ENCODE measurements at places on chromosomes 2 and 18.
A peak's percentile ranks its signal among the peaks of the same experiment; 100 is the strongest.

GRCh38 chr2:109173311-109174171, 44.5 kb downstream of the SH3RF3 start:
- DNase-seq = peak; percentile 94

GRCh38 chr2:138023298-138023697, 59.0 kb downstream of the HNMT start:
- no peak for DNase-seq

- no peak for DNase-seq
These were observed 49.3 kb upstream of the PROKR1 start for GRCh38 chr2:68594041-68594440.

- no peak for DNase-seq
These were observed 220.1 kb downstream of the OTX1 start for GRCh38 chr2:63270717-63271116.

DNA sequence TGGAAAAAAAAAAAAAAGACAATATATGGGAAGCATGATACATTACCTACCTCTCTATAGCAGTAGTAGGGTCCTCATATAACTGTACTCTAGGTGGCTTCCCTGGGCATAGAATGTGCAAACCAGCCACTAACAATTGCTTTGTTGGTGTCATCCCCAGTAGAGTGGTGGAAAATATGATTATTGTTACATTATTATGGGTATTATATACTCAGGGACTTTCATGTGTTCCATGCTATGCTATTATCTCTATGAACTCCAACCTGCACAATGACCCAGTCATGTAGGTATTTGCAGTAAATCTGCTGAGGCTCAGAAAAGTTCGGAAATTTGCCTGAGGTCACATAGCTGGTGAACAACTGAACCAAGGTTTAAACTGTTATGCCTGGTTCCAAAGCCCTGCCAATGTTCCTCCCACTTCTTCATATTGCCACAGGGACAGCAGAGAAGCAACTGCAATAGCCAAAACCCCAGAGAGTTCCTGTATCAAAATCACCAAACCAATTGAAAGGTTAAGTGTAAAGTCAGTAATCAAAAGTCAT, 52.6 kb upstream of the MAP4K4 start:
- no peak for DNase-seq

GRCh38 chr2:116585669-116586327, 1228.7 kb upstream of the DDX18 start:
- DNase-seq = no peak

DNA sequence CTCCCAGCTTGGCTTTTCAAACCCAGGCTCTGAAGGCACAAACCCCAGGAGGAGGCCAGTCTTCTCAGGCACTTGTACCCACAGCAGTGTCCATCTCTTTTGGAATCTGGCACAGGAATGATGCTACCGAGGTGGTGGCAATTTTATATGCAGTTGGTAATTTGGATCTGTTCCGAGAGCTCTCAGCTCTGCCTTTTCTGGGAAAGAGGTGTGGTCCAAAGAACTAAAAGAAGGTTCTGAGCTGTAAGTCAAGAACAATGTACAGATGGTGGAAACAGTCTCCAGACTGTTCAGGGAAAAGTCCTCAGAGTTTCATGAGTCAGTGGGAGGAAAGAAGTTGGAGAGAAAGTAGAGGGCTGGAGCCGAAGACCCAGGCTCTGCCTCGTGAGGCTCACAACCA, 353.4 kb downstream of the TGIF1 start:
- no peak for DNase-seq

GRCh38 chr2:195535911-195536522, 121.0 kb upstream of the SLC39A10 start:
- DNase-seq = no peak

GRCh38 chr2:207494137-207494536, 35.6 kb upstream of the CREB1 start:
- DNase-seq = no peak

DNA sequence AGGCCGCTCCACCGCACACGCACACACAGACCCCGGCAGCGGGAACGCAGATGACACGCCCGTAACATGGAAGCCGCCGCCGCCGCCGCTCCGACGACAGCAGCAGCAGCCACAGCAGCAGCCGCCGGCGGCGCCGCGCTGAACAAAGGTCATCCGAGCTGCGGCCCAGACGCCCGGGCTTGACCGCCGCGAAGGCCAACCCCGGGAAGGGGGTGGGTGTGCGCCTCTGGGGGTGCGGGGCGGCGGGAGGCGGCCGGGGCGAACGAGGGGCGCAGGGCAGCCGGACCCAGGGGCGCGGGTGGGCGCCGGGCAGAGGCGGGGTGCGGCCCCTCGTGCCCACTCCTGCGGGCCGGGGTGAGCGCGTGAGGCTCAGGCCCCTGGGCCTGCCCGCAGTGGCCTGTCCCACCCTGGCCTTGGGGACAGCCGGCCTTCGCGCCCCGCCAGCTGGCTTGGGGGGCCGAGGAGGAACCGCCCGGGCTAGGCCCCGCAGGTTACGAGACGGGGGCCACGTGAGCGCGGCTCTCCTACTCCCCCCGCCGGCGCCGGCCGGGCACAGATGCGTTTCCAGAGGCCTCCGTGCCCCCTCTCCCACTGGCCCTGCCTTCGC, 1.0 kb upstream of the ZNF532 start:
- no peak for DNase-seq

DNA sequence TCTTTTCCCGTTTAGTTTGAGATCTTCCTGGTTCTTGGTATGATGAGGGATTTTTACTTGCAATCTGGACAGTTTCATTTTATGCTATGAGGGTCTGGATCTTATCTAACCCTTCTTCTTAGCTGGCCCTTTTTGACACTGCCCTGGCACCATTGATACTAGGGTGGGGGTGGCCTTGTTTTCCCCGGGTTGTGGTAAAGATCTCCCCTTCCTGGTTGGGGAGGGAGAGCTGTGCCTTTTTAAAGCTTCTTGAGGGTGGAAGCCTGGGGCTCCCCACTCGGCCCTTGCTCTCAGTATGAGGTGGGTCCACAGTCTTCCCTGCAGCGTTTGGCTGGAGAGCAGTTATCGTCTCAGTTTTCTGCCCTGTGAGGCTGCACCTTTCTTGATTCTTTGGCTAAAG, 66.1 kb downstream of the ASB1 start:
- no peak for DNase-seq

DNA sequence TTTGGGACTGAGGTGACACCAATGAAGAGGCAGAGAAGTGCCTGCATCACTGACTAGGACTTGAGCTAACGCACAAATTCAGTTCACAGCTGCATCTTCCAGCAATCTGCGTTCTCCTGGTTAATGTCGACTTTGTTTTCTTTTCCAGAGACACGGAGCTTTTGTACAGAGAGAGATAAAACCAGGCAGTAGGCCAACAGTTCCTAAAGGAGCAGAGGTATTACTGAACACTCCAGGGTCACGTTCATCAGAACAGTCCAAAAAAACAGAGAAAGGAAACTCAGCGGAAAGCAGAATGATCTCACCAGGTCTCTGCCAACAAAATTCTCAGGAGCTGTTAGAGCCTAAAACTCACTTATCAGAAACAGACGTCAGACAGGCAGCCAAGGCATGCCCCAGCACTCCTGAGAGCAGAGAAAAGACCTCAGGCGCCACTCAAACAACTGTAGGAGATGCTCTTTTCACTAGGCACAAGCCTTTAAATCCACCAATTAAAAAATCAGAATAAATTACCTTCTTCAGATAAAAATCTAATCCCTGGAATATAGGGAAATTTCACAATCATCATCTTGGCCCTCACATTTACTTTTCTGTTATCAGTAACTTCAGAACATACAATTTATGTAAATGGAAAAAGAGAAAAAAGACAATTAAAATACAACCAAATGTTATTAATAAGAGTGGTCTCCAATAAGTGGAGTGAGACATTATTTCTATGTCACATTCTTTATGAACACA, 95.9 kb upstream of the SPTBN1 start:
- peak; percentile 50 for DNase-seq

- no peak for DNase-seq
These were observed 17.5 kb downstream of the TRAPPC12 start for GRCh38 chr2:3396920-3397559.

GRCh38 chr2:56313500-56313921, 129.7 kb downstream of the CCDC85A start:
- DNase-seq = no peak

GRCh38 chr2:99868260-99868659, 274.1 kb downstream of the AFF3 start:
- no peak for DNase-seq

DNA sequence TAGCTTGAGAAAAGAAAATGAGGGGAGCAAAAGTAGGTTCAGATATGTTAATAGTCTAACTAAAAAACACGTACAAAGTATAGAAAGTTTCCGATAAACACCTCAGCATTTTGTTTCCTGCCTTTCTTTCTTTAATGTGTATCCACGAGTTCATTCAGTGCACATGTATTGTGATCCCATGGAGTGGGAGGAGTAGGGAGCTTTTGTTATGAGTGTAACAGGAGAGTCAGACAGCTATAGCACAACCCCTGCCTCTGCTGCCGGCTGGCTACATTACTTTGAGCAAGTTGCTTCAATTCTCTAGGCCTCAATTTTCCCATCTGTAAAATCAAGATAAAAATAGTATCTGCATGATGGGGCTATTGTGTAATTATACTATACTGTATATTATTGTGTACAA, 249.2 kb upstream of the FIGN start:
- DNase-seq = no peak

- DNase-seq = no peak
These were observed 53.9 kb upstream of the EPC2 start for GRCh38 chr2:148590612-148591011.

- no peak for DNase-seq
These were observed 893.5 kb upstream of the KLHL29 start for GRCh38 chr2:22491442-22491841.

- no peak for DNase-seq
These were observed 59.7 kb downstream of the MAP4K3 start for GRCh38 chr2:39377226-39377939.

DNA sequence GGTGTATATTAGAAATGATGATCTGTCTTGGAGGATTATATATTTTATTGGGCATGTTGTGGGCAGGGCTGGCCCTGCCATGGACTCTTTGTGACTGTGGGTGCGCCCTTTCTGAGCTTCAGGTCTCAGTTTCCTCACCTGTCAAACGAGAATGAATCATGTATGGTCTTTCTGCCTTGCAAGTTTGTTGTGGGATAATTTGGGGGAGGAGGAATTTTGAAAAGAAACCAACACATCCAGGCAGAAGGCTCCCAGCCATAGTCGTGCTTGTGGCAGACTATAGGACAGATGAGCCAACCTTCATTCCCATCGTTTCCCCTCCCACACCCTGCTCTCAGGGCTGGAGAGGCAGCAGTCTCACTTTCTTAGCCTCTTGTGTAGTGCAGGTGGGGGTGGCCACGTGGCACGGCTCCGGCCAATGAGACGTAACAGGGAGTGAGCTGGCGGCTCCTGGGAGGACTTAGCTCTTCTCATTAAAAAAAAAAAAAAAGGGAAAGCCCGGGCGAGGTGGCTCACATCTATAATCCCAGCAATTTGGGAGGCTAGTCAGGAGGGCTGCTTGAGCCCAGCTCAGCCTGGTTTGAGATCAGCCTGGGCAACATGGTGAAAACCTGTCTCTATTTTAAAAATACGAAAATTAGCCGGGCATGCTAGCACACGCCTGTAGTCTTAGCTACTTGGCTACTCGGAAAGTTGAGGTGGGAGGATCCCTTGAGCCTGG, 63.1 kb downstream of the RHOB start:
- DNase-seq = no peak

- no peak for DNase-seq
These were observed 25.0 kb downstream of the SH3YL1 start for GRCh38 chr2:238869-239268.

DNA sequence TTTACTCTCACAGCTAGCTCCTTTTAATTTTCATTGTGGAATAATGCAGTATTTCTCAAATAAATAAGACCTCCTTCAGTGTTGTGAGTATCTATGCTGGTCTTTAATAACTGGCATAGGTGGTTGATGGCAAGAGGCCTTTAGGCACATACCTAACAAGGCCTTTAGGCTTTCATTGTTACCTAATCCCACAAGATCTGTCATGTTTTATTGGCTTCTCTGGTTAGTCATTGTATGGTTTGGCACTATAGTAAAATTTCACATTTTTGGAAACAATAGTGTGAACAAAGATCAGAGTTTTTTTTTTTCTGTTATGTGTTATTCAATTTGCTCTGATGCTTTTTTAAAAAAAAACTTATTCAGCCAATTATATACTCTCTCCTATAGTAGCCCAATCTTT, 89.8 kb upstream of the NEUROD1 start:
- no peak for DNase-seq

- DNase-seq = no peak
These were observed 15.9 kb upstream of the RNF152 start for GRCh38 chr18:61908661-61909060.

DNA sequence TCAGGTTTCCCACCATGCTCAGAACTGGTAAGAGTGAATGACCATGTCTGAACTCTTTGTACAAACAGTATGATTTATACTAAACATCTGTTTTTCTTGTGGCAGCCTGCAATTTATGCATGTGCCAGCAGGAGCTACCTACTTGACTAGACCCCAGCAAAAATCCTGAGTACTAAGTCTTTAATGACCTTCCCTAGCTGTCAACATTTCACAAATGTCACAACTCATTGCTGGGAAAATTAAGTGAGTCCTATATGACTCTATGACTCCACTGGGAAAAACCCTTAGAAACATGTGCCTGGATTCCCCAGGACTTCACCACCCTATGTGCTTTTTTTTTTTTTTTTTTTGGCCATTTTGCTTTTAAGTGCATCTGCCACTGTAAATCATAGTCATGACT, 1225.8 kb downstream of the SUCLG1 start:
- no peak for DNase-seq

- DNase-seq = no peak
These were observed 23.2 kb downstream of the ASB1 start for GRCh38 chr2:238449909-238450417.

DNA sequence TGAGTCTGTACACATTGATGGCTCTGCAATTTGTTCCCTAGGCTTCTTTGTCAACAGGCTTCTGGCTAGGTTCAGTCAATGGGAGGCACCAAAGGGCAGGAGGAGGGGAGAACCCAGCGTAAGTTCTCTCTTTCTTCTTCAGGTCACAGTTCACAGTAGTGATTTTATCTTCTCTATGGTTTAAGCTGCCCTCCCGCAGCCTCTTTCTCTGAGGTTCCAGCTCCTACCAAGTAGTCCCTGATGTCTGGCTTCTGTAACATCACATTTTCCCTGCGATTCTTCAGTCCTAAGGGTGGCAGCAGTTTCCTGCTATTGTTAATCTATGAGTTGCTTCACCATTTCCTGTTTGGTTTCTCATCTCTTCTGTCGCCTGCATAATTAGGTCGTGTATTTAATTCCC, 107.4 kb downstream of the CPO start:
- DNase-seq = no peak

DNA sequence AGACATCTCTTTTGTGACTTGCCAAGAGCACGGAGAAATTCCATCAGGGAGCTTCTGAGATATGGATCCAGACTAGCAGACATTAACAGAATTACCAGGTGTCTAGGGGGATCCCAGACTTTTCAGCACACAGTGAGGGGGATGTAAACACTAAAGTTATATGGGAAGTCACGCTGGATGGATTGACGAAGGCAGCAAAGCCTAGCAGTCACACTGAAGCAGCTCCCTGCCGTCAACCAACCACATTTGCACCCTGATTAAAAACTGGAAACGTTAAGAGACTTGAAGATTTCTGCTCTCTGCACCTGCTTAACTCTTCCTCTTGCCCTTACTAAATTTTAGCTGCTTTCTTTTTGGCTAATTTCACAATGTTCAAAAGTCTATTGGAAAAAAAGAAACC, 62.5 kb upstream of the BCL2L11 start:
- no peak for DNase-seq
